IMR-90 (cell line): ENCODE measurements at places on chromosomes 1 and 21.

DNA sequence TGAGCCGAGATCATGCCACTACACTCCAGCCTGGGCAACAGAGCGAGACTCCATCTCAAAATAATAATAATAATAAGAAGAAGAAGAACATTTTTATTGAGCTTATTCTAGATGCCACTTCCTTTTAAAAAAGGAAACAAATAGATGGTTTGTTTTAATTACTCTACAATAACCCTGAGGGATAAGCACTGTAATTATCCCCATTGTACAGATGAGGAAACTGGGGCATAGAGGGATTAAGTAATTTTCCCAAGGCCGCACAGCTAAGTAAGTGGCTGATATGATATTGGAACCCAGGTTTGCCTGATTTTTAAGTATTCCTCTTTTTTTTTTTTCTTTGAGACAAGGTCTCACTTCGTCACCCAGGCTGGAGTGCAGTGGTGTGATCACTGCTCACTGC lies 58.5 kb upstream of the LRIG2 start:
- no peak for DNase-seq

- peak; percentile 87 for DNase-seq
These were observed 190.8 kb downstream of the LTN1 start for GRCh38 chr21:28801906-28802305.

- DNase-seq, result no peak
These were observed 270.7 kb downstream of the PAPPA2 start for GRCh38 chr1:176733661-176734060.

DNA sequence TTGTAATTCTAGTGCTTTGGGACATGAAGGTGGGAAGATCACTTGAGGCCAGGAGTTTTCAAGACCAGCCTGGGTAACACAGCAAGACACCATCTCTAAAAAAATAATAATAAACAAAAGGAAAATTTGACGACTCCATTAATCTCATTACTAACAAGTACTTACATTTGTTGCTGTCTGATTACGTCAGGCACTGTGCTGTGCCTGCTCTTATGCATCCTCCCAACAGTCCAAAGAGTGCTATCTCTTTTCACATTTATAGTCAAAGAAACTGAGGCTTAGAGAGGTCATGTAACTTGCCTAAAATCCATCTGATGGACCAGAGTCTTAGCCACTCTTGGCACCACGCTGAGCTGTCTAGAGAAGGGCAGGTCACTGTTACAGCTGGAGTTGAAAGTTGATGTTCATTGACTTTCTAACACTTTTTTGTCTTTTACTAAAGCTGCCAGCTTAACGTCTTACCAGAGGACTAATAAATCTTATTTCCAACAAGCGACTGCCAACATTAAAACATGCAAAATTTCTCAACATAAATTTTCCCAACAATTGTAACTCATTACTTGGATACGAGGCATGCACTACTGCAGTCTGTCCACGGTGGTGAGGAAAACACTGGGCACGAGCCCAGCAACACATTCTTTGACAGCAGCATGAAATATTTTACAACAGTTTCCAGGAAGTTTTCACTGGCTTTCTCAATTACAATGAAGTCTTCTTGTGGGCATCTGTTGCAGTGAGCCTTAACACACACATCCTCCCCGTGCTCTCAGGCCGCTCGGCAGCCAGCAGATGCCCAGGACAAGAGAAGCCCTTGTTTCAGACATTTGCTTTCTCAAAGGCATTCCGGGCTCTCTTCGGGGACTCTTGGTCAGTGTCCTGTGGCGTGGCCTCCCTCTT lies 262.9 kb upstream of the PROX1 start:
- no peak for DNase-seq

DNA sequence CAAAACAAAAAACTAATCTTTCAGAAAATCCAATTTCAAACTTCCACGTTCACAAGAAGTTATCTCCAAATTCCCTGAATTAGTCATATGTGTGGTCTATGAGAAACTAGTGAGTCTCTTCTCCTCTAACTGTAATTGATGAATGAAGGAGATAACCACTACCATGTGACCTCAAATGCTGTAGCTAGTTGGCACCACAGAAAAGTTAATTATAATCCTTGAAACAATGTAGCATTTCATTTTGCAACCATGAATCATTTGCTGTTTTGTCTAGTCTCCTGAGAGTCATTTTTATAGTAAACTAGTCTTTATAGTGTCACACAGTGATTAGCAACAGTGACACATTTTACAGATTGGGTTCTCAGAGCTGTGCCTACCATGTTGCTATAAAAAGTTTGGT lies 287.5 kb downstream of the LRRIQ3 start:
- no peak for DNase-seq

- no peak for DNase-seq
These were observed 34.8 kb upstream of the DSCAM start for GRCh38 chr21:40881767-40882166.

GRCh38 chr1:14426854-14427253 lies 171.6 kb upstream of the KAZN start:
- no peak for DNase-seq
